ENCODE measurements at places on chromosomes 7 and 10.

DNA sequence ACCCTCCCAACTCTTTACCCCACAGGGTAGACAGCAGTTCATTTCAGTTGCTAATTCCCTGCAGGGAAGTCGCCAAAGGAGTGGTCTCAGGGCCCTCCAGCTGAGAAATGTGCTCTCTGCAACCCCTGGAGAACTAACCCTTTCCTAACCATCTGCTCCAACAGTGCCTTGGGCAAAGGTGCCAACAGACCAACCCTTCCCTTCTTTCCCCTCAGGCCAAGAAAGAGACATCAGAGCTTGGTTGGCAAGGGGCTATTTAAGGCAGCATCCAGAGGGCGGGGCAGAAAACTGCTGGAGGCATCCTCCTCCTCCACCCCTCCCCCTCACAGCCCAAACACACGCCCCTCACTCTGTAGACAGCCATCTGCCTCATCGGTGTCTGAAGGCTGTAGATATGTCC lies 1.7 kb downstream of the SORBS1 start:
- no peak for DNase-seq

- DNase-seq = no peak
Observed at GRCh38 chr7:6691609-6692106, 15.1 kb downstream of the ZNF12 start.

GRCh38 chr10:60123172-60123571 lies 216.8 kb upstream of the CCDC6 start:
- peak; percentile 60 for DNase-seq

GRCh38 chr10:5659702-5660528 lies 6.5 kb downstream of the ASB13 start:
- DNase-seq = no peak

- DNase-seq = no peak
Observed at GRCh38 chr10:96984541-96985131, 152.5 kb downstream of the LCOR start.

DNA sequence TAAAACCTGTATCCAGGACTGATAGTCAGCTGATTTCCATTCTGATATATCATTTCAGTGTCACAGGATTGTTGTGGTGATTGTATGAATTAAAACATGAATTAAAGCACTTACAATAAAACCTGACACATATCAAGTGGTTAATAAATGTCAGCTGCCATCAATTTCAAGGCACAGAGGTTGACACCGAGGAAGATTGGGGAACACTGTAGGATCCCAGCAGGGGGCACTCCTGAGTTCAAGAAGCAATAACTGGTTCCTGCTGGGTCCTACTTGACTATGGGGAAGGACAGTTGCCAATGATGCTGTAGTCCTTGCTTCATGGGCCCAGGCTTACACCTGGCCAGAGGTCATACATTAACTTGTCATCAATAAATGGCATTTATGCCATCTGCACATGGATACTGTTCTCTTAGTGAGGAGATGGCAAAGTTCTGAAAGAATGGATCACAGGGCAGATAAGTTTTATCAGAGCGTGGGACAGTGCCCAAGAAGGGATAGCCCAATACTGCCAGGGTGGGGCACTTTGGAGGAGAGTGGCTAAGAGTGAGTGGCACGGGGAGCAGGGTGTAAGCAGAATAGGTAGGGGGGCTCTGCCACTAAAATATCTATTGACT lies 24.1 kb downstream of the FZD1 start:
- no peak for DNase-seq

GRCh38 chr10:350981-351501 lies 215.8 kb downstream of the ZMYND11 start:
- DNase-seq = no peak

DNA sequence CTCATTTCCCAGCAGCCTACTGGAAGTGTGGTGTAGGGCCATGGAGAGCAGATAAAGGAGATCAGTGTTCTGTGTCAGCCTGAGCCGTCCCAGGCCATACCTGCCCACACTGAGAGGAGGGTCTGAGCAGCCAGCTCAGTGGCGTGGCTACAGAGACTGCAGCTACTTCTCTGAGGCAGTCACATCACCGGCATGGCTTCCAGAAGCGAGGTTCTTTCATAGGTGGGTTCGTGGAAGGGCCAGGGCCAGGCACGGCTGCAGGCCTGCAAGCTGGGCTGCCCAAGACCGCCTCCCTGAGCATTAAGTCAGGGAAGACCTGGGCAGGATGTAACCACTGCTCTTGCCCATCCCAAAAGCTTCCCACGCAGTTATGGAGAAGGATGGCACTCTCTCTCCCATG lies 34.9 kb downstream of the LDB3 start:
- no peak for DNase-seq

DNA sequence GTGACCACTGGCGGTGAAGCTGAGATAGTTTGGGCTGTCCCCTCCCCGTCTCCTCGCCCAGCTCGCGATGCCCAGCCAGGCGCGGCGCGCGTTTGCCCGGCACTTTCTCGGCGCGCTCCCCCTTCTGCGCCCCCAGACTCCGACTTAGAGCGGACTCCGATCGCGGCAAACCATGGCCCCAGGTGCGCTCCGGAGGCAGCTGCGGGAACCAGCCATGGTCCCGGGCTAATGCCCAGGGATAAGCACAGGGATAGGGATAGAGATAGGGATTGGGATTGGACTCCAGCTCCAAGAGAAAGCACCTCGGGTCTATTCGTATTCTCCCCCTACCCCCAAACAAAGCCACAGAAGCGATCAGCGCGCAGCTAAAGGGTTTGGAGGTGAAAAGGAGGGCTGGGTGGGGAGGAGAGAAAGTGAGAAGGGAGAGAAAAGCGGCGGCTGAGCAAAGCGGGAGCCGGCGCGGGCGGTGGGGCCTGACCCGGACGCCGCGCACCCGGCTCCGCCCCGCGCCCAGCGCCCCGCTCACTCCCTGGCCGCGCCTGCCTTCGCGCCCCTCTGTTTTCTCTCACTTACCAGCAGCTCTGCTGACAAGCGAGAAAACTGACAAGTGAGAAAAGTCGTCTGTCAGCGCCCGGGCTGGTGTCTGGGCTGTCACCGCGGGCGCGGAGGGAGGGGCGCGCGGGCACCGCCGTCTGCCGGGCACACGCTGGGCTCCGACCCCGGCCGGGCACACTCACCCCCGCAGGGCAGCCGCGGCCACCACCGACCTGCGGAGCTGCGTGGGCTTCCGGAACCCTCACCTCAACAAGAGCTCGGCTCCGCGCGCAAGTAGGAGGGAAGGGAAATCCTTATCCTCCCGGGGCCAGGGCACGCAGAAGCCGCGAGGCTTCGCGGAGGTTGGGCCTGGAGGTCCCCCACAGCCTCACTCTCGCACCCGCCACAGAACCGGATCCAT lies at the start of gene PDE1C:
Gene PDE1C, minus strand, starts transcription at position 2 of the 955 bp plus-strand sequence.
- DNase-seq = no peak

- DNase-seq = no peak
Observed at GRCh38 chr10:124366343-124366742, 52.4 kb downstream of the OAT start.

GRCh38 chr7:521221-522070 lies 1.8 kb upstream of the PDGFA start:
- no peak for DNase-seq

DNA sequence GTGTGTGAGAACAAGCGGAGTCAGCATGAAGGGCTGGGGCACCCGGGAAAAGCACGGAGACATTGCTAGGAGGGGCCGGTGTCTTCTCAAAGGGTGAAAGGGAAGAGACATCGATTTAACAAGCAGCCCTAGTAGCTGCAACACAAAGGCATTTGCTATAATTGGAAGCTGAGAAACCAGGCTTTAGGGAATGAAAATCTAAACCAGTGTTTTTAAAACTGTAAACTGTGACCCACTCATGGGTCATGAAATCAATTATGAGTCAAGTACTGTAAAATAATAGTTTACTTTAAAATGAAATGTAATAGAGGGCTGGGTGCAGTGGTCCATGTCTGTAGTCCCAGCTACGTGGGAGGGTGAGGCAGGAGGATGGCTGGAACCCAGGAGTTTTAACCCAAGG lies 128.7 kb upstream of the RHEB start:
- no peak for DNase-seq

DNA sequence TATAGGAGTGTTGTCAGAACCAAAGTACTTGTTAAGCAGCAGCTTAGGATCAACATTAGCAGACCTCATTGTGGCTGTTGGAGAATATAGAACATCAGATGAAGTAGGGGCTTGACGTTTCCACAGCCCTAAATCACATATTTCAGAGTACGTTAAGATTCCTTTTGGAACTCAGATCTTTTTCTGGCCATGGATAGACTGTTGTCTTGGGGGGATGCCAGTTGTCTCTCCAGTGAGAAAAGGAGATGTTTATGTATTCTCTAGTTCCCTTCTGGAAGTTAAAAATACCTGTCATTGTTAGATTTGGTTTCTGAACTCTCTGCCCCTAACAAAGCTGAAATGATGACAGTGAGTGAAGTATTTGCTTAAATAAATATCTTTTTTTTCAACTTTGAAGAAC lies 191.3 kb downstream of the AUTS2 start:
- no peak for DNase-seq

DNA sequence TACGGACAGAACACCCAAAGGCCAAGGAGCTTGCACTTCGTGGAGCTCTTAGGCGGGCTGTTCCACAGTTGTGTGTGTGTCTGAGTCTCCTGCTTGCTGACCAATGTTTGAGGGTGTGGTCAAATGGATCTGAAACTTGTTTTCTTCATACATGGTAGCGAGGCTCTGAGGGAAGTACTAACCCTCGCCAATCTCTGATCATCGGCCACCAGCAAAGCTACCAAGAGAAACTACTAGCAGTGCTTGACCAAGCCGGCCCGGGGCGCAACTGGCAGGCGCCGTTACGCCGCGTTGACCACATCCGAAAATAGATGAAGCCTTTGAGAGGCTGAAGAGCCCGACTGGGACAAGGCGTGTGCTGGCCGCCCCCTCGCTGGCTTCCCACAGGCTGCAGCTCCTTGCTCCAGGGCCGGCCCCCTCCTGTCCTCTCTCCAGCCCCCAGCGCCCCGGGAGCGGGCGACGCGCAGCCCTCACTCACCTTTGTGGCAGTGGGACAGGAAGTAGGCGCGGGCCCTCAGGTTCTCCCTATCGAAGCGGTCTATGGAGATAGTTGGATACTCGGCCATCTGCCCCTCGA lies 384 bp downstream of the DCLRE1C start:
- peak; percentile 22 for DNase-seq

DNA sequence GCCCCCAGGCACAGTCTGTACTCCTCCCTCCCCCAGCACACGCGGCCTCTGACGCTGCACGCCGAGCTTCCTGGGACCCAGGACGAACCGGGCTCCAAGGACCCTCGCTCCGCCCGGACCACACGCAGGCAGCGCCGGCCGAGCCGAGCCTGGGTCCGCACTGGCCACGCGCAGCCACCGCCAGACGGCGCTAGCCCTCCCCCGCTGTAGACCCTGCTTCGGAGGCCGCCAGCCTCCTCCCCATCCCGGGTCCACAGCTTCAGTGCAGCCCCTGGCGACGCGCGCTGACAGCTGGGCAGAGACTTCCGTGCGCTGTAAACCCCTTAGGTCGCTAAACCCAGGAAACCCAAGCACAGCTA lies 936 bp upstream of the TCERG1L start:
- DNase-seq = no peak

GRCh38 chr10:113142601-113143362 lies 192.7 kb downstream of the TCF7L2 start:
- no peak for DNase-seq

DNA sequence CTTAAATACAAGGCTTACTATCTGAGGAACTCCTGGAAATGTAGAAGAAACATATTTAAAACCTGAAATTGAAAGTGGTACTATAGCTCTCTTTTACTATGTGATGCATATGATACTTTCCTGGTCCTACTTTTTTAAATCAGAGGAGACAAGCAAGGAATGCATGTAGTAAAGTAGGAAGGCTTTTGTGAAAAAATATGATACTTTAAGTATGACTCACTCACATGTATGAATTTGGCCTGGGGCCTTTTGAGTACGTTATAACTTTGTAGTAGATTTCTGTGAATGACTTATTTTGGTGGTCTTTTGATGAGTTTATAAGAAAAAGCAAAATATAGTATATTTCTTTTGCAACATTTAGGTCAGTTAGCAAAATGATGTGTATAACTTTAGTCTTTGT lies 53.8 kb downstream of the TAX1BP1 start:
- DNase-seq = no peak

DNA sequence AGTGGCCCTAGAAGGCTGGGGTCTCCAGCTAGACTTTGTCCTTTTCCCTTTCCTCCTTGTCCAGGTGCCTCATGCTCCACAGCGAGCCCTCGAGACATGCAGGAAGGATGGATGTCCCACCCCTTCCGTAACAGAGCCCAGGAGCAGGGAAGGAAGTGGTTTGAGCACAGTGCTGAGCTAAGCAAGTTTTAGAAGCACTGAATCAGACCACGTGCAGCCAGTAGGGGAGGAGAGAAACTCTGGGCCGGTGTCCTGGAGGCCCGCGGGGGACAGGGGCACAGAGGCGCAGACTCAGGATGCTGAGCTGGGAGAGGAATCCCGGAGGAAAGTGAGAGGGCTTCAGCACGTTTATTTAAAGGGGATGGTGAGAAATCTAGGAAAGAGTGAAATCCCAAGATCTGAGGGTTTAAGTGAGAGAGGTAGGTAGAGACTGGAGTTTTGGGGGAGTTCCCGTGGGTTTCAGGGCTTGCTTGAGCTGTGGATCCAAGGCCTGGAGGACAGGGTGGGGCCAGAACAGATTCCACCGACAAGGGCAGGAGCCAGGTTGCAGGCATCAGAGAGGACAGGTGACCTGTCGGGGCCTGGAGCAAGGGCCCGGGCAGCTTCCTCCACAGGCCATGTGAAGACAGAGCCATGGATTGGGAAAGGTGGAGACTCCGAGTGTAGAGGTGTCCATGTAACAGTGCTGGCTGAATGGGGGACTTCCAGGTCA lies 4.4 kb upstream of the IRF5 start:
- no peak for DNase-seq

- DNase-seq = no peak
Observed at GRCh38 chr7:7114575-7115291, 67.6 kb upstream of the C1GALT1 start.

DNA sequence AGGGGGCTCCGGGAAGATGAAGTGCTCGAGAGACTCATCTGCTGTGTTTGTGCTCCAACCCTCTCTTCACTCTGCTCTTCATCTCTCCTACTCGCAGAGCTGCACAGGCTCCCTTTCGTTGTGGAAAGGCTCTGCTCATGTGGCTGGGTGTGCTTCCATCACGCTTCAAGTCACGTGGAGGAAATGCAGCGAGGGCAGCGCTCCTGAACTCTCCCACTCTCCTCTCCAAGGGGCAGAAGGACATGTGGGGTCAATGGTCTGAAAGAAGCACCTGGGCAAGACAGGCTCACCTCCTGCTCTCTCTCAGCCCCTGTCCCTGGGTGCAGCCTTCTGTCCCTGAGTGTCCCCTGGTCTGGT lies 72.6 kb downstream of the USP6NL start:
- DNase-seq = no peak

GRCh38 chr10:3008518-3009195 lies 58.7 kb upstream of the PFKP start:
- DNase-seq = no peak

DNA sequence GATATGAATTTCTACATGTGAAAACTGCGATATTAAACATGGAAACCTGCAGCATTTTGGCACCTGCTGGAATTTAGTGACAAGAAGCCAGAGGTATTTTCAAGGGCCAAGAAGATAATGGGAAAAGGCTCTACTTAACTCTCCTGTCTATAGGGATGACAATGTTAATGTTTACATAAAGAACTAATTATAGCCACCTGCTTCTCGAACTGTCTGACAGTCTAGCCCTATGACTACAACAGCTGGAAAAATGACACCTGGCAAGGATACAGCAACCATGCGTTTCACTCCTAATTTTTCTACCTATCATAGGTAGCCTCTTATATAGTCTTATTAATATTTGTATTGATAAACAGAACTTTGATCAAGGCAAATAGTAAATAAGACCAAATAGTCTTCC lies 49.6 kb downstream of the MAGI2 start:
- DNase-seq = no peak

GRCh38 chr7:46775776-46776175 lies 806.1 kb downstream of the TNS3 start:
- DNase-seq = no peak
